ENCODE measurements at places on chromosomes 12 and 14.

DNA sequence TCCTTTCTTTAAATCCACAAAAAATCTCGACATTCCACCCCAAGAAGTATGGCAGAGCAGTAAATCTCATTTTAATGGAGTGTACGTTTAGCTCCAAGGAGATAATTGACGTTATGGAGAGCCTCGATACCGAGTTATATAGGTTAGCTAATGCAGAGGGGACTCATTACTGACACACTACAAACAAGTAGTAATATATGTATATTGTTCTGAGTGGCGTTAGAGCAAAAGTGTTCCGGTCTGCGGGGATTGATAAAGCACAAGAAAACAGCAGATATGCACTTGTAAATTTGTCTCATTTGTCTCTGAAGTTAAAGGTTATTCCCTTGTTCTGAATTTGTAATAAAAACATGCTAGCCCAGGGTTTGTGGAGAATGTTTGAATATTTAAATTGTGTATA is 84.1 kb downstream of the BCL11B start:
- DNase-seq: no peak

DNA sequence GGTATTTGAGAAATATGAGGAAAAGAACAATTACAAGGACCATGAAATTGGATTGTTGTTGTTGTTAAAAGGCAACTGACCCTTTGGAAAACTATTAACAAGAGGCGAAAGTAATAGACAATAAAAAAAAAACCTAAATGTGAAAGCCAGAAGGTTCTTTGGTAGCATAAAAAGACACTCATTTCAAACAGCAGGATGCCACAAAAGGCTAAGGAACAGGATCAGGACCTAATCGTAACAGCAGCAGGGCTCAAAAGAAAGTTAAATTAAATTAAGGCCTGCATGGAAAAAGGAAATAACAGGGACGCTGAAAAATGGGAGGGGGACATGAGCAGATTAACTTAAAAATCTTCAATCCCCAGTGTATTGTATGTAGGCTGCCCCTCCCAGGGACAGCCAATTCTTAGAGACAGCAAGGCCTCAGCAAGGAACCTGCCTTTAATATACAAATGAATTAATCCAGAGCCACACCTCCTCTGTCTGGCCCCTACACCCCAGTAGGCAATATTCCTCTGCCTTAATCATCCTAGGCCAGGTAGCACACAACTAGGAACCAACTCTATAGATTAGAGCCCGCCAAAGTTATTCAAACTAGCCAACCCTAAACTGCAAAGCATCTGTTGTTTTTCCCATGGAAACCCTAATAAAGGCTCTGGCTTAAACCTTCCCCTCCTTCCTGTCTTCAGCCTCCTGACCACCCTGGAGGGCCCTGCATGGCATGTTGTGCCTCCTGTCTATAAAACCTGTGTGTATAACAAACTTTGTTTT is 28.4 kb upstream of the AP4S1 start:
- DNase-seq: no peak

- no peak for DNase-seq
Measured at GRCh38 chr14:39447175-39447661, 15.0 kb upstream of the FBXO33 start.

- no peak for DNase-seq
Measured at GRCh38 chr12:102513272-102513671, 32.9 kb upstream of the IGF1 start.

DNA sequence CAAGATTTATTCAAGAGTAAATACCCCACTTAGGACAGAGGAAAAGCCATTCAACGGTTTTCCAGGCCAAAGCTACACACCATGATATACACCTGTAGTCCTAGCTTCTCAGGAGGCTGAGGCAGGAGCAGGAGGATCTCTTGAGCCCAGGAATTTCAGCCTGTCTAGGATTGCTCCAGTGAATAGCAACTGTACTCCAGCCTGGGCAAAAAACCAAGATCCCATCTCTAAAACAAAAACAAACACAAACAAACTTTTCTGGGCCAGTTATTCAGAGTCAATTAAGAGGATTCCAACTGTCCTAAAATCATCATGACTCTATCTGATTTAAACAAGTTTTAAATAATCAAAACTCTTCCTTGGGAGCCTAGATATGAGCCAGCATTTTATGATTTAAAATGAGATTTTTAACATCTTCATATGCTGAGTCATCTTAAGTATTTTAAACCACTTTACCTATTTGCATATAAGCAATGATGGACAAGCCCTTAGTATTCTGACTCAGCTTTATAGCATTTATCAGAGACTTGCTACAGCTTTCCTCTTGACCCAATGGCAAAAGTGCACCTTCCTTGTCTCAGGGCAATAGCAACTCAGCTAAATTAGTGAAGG is 77.1 kb downstream of the KCNMB4 start:
- DNase-seq: no peak

GRCh38 chr14:96368534-96368933 is 5.2 kb downstream of the GSKIP start:
- DNase-seq: peak; percentile 64

GRCh38 chr12:121263206-121263935 is 33.1 kb downstream of the CAMKK2 start:
- no peak for DNase-seq

DNA sequence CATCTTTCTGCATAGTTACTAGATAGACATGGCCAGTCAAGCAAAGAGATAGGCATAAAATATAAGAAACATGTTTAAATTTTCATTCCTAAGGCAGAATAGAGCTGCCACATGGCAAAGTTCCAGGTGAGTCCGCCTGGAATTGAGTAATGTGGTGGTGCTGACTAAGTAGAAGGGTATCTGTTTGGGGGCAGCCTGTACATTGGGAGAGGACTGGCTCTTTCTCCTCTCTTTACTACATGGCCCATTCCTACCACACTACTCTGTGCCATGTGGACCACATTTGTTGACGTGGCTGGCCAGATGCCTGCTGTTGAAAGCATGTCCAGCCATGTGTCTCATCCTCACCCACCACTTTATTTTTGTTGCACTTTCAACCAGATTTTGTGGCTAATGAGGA is 354.0 kb downstream of the ETNK1 start:
- no peak for DNase-seq

- peak; percentile 78 for DNase-seq
Measured at GRCh38 chr14:81141426-81141825, 79.3 kb downstream of the GTF2A1 start.

DNA sequence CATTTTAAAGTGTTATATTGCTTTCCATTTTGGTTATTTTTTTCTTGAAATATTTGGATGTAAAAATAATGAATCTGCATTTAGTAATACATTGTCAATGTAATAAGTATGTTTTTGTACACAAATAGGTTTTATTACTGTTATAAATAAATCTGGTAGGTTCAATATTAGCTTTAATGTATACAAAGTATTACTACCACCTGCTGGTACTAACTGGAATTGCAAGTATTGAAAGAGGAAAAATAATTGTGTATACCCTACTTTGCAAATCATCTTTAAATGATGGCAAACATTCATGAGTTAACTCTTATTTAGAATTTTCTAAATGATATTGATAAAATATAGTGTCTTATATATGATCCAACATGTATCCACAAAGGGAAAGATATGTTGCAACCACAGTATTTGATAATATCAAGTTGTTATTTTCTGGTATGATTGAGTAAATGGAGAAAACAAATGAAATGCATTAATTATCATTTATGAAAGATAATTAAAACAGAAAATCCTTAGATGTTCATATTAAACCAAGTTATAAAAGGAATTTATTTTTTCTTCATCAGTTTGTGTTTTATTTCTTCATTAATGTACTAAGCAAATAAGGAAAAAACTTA is 3.2 kb downstream of the OR4K2 start:
- peak; percentile 29 for DNase-seq

- DNase-seq: no peak
Measured at GRCh38 chr14:87161502-87161901, 831.5 kb downstream of the GALC start.

GRCh38 chr14:87018294-87018693 is 974.7 kb downstream of the GALC start:
- DNase-seq: no peak

DNA sequence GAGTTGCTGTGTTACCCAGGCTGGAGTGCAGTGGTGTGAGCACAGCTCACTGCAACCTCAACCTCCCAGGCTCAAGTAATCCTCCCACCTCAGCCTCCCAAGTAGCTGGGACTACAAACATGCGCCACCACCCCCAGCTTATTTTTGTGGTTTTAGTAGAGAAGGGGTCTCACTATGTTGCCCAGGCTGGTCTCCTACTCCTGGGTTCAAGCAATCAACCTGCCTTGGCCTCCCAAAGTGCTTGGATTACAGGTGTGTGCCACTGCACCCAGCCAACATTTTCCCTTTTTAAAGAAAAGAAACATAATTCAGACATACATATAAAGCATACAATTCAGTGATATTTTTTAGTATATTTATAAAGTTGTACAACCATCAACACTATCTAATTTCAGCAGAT is 44.4 kb downstream of the RESF1 start:
- DNase-seq: no peak

DNA sequence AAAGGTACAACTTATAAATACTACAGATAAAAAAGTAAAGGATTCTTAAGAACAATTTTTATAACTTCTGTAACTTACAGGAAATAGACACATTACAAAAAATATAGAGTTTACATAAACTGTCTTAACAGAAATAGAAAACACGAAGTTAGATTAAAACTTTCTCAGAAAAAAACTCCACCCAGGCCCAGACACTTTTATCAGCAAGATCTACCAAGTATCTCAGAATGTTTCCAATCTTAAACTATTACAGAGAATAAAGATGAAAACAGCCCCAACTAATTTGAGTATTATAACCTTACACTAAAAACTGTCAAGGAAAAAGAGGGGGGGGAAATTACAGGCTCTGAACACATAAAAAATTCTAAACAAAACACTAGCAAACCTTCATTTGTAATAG is 8.2 kb downstream of the ZFC3H1 start:
- no peak for DNase-seq

- DNase-seq: peak; percentile 10
Measured at GRCh38 chr12:122079033-122079531, 526 bp downstream of the MLXIP start.

GRCh38 chr12:130981911-130982310 is 28.2 kb downstream of the ADGRD1 start:
- DNase-seq: no peak

DNA sequence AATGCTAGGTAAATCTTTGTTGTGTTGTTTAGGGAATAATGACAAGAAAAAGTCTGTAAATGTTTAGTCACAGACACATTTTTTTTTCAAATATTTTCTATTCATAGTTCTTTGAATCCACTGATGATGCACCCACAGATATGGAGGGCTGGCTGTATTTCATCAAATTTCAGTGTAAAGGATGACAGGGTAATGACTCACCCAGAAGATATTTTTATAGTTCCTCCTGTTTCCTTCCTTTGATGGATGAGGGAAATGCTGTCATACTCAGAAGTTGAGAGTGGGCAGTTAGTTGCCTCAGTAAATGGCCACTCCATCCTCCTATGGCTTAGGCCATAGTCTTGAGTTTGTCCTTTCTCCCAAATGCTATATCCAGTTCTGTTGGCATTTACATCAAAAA is 76.9 kb upstream of the REP15 start:
- DNase-seq: peak; percentile 76

GRCh38 chr12:111178181-111179081 is 190.5 kb downstream of the PHETA1 start:
- DNase-seq: peak; percentile 53

DNA sequence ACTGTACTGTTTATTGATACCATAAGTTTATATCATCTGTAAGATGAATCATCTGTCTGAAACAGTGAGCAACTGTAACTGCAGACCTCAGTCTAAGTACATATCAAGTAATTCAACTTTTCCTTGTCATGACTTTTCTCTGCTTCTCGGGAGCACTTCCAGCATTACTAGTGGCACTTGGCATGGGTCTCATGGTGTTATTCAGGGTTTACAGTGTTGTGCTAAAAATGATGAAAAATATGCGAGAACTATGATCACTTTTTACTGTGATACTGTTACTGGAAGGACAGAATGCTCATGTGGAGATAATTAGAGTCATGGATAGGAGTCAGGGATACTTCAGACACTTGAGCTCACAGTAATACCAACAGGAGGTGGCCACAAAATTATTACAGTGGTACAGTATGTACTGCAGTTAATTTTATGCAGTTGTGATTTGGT is 8.3 kb downstream of the KTN1 start:
- no peak for DNase-seq

DNA sequence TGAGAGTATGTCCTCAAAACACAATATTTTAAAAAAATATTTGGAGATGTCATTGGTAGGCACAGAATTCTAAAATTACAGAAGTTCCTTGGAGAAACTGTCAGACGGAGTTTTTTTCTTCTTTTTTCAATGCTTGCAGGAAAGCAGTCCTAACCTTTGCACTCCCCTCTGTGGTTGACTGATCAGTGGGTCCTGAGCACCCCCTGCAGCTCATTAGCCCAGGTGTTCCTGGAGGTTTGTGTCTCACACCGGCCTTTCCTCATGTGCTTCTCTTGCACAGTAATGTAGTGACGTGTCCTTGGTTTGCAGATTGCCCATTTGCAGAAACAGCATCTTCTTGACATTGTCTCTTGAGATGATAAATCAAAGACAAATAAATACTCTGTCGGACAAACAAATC is 513.0 kb downstream of the TMEM121 start:
- DNase-seq: peak; percentile 14

DNA sequence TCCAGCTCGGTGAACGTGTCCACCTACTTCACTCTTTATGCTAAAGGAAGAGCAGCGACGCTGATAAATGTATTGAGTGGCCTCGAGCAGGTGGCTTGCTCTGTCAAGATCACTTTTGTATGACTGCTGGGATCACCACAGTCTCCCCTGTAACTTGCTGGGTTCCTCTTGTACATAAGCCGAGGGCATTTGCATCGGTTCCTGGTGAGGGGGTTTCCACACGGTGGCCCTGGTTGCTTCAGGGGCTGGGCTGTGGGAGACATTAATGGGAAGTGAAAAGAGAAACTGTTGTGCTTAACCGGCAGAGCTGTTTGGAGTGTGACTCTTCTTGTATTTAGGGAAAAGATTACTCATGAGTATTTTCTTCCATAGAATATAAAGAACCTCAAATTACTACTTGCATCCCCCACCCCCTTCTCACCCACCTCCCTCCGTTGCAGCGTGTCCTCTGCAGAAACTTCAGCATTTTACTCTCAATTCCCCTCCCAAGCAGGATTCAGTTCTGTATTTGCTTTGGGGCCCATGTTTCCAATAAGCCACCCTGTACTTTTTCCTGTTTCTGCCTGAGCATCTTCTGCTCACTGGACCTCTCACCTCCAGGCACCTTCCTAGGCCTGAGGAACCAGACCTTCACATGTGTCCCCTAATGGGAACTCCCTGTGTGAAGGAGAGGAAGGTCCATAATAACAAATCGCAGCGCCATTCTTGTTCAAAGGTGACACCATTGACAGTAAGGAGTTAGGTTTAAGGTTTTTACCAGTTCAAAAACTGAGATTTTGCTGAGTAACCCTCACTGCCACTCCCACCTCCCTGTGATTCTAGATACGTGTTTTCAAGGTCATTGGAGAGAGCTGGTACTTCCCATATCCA is 187.0 kb downstream of the ETV6 start:
- DNase-seq: peak; percentile 99

All from MV-4-11 (cell line).